Fibroblast of skin of left biceps (primary cell): ENCODE measurements at places on chromosomes 12 and 14.

GRCh38 chr12:77218278-77218677, 152.9 kb upstream of the E2F7 start:
- no peak for DNase-seq

DNA sequence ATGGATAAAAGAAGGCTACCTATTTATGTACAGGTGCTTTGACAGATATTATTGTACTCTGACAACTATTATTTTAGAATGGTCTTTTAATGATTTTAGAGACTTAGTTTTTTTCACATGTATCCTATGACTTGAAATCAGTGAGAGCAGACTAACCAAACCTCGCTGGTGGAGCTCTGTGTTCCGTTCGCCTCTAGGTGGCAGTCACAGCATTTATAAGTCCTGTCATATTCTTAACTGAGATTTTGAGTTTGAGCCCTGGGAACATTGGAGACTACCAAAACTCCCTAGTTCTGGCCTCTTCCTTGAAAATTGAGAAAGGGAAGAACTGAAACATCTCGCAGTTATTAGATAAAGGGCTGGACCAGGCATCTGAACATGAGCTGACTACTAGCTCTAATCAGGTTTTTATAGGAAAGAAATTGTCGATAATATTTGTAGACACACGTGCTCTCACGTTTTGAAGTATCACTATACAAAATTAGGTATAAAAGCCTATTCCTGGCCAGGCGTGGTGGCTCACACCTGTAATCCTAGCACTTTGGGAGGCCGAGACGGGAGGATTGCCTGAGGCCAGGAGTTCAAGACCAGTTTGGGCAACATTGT, 48.3 kb downstream of the TTLL5 start:
- peak; percentile 52 for DNase-seq

- no peak for DNase-seq
Measured at GRCh38 chr12:47894068-47894467, 10.7 kb downstream of the VDR start.

DNA sequence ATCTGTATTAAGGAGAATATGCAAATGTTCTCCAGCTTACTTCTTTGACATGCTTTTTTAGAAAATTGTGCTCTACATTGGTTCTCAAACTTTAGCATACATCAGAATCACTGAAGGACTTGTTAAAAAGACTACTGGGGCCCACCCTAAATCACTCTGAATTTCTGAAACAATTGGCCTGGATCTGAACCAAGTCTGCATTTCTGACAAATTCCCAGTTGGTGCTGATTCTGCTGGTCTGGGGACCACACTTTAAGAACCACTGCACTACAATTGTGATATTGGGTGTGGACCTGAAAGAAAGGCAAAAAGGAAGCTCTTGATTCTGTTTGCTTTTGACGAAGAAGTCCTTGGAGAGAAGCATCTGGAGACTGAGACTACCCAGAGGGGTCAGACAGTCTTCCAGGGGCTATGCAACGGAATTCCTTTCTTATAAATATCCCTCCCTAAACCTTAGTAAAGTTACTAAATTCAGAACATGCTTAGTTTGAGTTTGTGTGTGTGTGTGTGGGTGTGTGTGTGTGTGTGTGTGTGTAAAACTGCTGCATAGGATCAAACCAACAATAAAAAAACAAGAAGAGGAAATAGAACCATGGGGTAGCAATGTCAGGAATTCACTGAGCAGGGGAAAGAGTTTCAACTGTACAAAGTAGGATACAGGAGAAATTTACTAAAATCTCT, 36.8 kb downstream of the EAPP start:
- DNase-seq = peak; percentile 24

GRCh38 chr12:65695113-65695865, 129.0 kb upstream of the HMGA2 start:
- peak; percentile 79 for DNase-seq

DNA sequence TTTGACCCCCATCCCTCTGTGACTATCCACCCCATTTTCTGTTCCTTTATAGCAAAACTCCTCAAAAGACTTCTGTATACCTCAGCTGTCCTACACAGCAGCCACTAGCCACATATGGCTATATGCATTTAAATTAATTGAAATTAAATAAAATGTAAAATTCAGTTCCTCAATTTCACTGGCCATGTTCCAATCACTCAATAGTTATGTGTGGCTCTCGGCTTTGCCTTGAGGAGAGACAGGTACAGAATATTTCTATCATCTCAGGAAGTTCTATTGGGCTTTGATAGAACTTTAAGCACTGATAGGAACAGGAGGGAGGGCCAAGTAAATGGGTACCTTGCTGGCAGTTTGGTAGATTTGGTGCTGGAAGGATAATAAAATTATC, 280.3 kb upstream of the AMIGO2 start:
- DNase-seq = no peak

GRCh38 chr12:53128780-53129569, 25.7 kb downstream of the SOAT2 start:
- no peak for DNase-seq

GRCh38 chr12:85803231-85803630, 33.0 kb downstream of the RASSF9 start:
- DNase-seq = no peak

- DNase-seq = no peak
Measured at GRCh38 chr12:131269551-131269950, 315.8 kb downstream of the ADGRD1 start.

DNA sequence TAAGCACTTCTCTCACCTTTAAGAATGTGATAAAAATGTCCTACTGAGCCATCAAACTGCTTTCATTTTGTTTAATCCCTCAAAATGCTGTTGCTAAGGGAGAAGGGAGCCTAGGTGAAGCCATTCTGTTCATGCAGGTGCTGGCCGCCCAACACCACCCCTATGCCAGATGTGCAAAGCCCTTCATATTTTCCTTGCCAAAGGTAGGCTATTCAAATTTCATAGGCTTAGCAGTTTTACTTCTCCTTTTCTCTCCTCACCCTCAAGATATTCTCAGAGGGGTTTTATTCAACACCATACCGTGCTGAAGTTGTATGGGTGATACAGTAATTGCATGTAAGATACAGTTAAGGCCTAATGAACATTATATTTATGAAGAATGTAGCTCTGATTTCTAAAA, 461.7 kb downstream of the GXYLT1 start:
- DNase-seq = no peak

- DNase-seq = no peak
Measured at GRCh38 chr14:31194095-31194494, 13.5 kb downstream of the HECTD1 start.

GRCh38 chr12:34597548-34598351, 575.5 kb downstream of the ALG10 start:
- no peak for DNase-seq

DNA sequence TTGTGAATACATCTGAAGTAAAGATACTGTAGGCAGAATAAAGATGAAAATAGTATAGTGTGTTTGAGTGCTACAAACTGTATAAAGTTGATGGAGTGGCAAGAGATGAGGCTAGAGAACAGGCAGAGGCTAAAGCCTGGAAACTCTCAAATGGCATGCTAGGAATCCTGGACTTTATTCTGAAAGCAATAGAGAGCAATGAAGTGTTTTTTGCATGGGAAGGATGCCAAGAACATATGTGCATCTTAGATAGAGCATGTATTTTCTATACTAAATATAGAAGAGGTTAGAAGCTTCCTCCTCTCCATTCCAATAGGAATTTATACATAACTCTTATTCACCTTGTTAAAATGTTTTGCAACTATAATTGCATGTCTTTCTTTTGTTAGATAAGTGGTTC, 86.3 kb upstream of the TMTC2 start:
- DNase-seq = no peak

- DNase-seq = no peak
Measured at GRCh38 chr14:103593577-103593976, 30.8 kb downstream of the COA8 start.

GRCh38 chr12:54840244-54840865, 14.0 kb upstream of the MUCL1 start:
- no peak for DNase-seq

DNA sequence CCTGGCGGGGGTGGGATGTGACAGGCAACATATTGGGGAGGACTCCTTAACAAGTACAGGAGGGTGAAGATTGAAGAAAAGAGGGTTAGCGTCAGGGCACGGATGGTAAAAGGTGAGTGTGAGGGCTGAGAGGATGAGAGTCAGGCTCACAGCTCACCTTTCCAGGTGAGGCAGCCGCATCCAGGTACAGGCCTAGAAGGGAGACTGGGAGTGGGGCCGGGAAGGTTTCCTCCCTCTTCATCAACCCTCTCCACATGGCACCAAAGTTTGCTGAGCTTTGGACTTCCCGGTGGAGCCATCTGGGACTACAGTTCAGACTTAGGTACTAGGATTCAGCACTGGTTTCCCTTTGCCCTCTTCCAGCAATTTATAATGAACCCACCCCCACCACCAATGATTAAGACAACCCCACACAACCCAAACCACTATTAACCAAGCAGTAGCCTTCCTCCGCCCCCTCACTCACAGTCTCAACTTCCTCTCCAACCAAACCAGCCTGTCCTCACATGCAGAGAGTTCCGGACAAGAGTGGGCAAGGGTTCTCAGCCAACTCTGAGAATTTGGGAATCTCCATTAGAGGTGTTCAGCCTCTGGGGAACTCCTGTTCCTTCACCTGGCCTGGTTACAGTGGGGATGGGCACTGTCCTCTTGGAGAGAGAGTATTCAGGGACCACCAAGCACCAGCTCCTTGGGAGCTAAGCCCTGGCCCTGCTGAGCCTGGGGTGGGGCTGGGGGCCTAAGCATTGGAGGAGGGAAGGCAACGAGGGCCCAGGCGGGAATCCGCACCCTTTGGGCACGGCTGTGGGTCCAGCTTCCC, 2.4 kb upstream of the HOXC4 start:
- DNase-seq = no peak

- no peak for DNase-seq
Measured at GRCh38 chr12:89484470-89484869, 40.1 kb downstream of the GALNT4 start.

- DNase-seq = no peak
Measured at GRCh38 chr12:132437943-132438700, 51.8 kb upstream of the FBRSL1 start.

GRCh38 chr12:131229426-131230339, 276.0 kb downstream of the ADGRD1 start:
- DNase-seq = no peak

- DNase-seq = no peak
Measured at GRCh38 chr14:33808187-33808586, 142.7 kb downstream of the EGLN3 start.

GRCh38 chr12:6326316-6327228, 15.3 kb downstream of the TNFRSF1A start:
- peak; percentile 34 for DNase-seq

DNA sequence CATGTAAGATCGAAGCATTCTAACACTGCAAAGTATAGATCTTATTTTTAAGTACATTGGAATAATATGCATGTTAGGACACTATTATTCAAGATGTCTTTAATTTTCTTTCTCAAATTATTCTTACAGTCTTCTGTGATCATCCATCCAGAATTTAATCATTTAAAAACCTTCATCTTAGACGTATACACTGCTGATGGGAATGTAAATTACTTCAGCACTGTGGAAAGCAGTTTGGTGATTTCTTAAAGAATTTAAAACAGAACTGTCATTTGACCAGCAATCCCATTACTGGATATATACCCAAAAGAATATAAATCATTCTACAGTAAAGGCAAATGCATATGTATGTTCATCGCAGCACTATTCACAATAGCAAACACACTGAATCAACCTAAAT, 3.2 kb upstream of the RPS29 start:
- no peak for DNase-seq

DNA sequence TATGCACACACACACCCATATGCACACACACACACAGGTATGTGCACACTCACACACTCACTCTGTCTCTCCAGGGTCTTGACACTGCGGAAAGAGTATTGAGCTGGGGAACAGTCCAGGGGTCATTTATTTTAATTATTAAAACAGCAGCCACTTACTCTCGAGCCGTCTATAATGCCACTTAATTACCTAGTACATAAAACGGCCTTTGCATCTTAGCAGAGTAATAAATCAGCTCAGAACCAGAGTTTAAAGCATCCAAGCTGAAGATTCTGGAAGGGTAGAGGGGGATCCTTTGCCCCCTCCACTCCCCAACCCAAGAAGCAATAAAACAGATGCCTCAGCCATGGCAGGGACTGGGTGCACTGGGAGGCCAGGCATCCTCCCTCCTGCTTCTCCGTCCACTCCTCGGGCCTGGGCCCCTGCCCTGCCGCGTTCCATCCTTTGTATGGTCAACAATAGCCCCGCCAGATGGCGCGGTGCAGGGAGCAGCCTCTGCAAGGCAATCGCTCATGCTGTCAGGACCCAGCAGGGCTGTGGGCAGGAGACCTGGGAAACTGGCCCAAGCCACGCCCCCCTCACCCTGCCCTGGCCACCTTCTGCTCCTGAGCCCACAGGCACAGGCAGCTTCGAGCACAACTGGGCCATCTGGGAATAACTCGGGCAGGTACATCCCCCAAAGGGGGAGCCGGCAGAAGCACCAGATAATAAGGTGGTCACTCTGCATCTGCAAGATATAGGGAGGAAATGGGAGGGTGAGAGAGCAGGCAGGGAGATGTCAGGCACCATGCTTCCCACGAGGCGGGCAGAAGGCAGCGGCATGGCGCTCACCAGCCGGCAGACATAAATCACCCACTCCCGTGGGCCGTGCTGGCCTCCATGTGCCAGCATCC, 40.9 kb downstream of the CCDC85C start:
- no peak for DNase-seq

DNA sequence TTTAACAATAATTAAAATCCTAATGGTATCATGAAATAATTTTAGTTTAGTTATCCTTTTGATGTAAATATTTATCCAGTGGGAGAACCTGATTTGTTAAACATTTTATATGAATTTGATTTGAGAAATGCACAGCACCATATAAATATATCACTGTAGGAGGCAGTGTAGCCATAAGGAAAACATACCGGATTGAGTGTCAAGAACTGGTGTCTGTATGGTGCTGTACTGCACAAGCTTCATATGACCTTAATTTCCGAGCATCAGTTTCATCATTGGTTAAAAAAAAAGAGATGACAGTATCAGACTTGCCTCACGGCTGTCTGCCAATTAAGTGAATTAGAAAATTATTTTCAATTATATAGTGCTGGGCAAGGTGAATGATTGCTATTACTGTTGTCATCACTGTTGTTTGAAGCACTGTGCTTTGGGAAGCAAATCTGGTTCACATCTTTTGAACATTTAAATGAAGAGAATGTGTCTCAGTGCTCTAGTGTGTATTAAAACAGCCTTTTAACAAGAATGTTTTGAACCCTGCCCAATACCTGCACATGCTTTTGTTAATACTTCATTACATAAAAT, 72.1 kb downstream of the TMTC2 start:
- peak; percentile 7 for DNase-seq

DNA sequence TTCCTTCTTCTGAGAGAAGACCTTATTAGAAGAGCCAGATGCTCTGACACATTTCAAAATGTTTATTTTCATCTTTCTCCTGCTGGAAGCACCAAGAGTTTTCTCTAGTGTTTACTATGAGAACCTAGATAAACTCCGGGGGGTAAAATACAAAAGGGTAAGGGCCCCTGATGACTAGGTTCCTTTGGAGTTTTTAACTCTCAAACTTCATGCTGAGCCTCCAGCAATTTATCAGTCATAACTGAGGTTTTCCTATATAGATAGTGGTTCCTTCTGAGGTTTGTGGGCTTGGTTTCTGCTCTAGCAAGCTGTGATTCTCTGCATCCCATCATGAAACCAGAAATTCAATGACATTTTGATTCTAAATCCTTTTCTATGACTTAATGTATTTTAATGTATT, 210.9 kb downstream of the LRFN5 start:
- no peak for DNase-seq
